Bronchial epithelial cell (primary cell): ENCODE measurements at places on chromosomes 11 and 22.

DNA sequence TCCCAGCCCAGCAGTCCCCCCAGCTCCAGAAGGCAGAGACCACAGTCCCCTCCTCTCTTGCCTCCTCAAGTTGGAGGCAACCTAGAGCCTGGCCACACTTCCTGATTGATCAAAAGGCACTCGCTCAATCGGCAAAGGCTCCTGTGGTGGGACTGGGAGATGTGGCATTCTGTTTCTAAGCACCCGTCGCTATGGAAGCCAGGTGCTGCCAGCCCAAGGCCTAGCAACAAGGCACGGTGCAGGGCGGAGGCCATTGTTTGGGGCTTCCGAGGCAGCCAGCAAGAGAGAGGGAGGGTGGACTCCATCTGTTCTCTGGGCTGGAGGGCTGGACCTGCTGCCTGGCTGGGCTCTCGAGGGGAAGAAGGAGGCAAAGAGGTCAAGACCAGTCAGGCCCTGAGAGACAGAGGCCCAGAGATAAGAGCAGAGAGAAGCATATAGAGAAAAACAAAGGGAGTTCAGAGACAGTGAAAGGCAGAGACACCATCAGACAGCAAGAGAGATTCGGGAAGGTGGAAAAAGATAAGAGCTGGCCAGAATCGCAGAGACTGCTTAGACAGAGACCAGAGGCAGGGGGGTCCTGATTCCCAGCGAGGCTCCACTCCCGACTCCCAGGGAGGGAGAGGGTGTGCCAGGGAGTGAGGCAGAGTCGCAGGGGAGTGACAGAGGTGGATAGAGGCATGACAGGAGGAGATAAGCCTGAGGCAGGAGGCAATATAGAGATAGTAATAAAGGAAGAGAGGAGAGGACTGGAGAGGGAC is 21.2 kb downstream of the PDE2A start:
- DNase-seq: no peak

DNA sequence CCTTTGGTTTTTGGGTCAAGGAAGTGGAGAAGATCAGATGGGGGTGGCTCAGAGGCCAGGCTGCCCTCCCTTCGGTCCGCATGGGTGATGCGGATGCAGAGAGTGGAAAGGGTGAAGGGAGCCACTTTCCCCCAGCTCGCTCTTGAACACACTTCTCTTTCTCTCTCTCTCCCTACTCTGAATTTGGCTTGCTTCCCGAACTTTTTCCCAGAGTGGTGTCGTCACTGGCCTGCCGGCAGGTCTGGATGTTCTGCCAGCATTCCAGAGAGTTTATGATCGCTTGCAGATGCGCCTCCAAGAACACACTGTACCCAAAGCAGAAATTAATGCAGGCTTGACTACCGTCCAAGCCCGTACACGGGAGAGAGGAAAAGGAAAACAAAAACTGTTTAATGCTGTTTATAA is 103.2 kb downstream of the ZBTB16 start:
- DNase-seq: peak; percentile 95

GRCh38 chr11:11620921-11621572 is 758 bp downstream of the GALNT18 start:
- DNase-seq: peak; percentile 39

DNA sequence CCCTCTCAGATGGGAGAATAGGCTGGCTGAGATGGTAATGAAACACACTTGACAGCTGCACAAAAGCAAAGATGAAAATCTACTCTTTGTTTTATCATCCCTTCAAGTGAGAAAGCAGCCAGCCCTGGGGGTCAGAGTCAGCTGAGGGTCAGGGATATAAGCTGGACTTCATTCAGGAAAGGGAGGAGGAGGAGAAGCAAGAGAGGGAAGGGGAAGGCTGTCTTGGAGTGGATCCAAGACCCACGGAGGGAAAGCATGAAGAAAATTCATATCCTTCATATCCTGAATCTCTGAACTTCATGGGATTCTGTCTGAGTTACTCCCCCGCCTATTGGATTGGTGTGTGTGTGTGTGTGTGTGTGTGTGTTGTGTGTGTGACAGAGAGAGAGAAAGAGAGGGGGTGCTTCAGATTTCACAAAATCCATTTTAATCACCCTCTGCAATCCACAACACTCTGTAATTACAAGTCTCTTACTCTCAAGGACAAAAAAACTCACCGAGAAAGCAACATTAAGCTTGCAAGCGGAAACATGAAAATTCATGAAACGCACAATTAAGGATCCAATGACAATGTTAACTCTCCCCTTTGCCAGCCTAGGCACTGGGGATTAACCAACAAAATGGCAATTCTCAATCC is 327.7 kb downstream of the TENM4 start:
- DNase-seq: no peak

GRCh38 chr11:1763336-1763795 is 361 bp downstream of the CTSD start:
- no peak for DNase-seq

DNA sequence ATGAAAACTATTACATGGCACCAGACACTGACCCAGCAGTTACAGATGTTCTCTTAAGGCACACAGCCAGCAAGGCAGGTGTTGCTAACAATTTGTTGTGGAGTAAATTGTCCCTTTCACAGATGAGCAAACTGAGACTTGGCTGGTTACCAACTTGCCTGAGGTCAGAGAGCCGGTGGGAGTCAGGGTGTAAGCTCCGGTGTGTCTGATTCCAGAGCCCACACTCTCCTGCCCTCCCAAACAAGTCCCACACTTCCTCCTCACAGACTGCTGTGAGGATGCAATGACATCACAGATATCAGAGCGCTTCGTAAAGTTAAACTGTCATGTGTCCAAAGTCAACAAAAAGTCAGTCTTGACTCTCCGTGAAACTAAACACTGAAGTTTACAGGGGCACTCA is 12.5 kb downstream of the GDPD5 start:
- DNase-seq: peak; percentile 49
